ENCODE measurements at places on chromosomes 3 and 15.
A peak's percentile ranks its signal among the peaks of the same experiment; 100 is the strongest.

GRCh38 chr3:31176045-31176444, 281.6 kb upstream of the GADL1 start:
- no peak for DNase-seq

DNA sequence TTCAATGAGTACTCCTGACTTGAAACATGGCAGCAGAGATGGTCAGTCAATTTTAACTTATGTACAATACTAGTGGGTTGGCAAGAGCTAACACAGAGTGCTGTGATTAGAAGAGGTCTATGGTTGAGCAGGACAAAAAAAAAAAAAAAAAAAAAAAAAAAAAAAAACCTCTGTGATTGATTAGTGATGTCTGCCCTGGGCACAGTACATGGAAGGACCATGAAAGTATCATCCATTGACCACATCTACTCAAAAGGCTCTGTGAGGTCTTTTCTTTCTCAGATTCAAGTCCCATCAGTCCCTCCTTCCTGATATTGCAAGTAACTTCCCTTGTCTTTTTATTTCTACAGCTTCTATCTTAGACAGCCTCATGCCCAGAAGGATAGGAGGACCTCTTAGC, 59.6 kb downstream of the NTRK3 start:
- DNase-seq = no peak

- no peak for DNase-seq
Observed at GRCh38 chr3:105865016-105865623, 3.7 kb downstream of the CBLB start.

DNA sequence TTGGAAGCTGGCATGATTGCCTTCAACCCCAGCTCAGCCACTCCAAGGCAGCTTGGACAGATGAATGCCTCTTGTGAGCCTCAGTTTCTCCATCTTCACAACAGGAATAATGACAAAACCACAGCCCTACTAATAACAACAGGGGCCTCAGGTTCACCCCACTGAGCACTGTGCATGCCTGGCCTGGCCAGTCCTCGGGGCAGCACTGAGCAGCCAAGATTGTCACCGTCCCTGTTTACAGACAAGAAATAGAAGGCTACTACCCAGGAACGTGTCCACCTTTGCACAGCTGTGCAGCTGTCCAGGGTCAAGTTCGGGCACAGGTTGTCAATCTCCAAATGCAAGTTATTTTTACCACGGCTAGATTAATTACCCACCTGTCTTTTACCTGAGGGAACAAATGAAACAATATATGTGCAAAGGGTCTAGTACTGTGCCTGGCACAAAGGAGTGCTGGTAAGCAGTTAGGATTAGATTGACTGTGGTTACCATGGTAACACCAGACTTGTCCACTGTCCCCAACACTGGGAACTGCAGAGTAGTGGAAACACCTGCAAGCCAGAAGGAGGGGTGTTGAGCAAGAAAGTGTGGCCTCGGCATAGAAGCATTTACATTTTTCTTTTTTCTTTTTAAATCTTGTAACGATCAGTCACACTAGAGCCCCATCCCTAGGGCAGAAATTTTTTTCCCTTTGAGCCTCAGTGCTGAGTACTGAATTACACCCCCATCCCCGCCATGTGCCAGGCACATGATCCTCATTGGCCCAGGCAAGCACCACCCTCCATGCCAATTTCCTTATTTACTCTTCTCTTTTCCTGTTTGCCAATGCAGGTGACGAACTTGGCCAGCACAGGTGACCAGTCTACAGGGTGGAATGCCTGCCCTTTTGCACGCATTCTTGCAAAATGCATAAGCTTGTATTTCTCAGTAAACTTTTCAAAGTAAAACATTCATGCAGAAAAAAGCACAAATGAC, 66.3 kb upstream of the SLC6A6 start:
- DNase-seq = no peak

GRCh38 chr3:124032311-124032880, 40.5 kb upstream of the ROPN1 start:
- DNase-seq = no peak

DNA sequence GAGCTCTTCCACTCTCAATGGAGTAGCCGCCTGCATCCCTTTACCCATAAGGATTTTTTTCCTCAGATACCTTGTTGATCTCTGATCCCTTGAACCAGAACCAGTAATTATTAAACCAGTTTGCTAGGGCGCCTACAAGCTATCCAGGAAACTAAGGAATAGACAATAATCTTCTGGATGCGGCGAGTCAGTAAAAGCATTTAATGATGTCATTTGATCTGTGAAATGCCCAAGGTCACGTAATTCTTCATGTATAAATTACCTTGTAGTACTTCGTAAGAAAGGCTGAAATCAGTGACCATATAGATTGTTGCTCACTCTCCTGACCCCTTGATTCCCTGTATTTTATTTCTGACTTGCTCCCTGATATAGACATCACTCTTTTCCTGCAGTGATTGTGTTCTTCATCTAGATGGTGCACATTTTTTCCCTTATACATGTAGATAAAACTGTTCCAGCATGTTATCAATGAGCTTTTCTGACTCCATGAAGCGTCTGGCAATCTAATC, 548.6 kb upstream of the NAALADL2 start:
- no peak for DNase-seq

GRCh38 chr3:131972091-131972490, 62.7 kb downstream of the CPNE4 start:
- DNase-seq = no peak

- DNase-seq = no peak
Observed at GRCh38 chr15:32959077-32959476, 235.4 kb downstream of the FMN1 start.

DNA sequence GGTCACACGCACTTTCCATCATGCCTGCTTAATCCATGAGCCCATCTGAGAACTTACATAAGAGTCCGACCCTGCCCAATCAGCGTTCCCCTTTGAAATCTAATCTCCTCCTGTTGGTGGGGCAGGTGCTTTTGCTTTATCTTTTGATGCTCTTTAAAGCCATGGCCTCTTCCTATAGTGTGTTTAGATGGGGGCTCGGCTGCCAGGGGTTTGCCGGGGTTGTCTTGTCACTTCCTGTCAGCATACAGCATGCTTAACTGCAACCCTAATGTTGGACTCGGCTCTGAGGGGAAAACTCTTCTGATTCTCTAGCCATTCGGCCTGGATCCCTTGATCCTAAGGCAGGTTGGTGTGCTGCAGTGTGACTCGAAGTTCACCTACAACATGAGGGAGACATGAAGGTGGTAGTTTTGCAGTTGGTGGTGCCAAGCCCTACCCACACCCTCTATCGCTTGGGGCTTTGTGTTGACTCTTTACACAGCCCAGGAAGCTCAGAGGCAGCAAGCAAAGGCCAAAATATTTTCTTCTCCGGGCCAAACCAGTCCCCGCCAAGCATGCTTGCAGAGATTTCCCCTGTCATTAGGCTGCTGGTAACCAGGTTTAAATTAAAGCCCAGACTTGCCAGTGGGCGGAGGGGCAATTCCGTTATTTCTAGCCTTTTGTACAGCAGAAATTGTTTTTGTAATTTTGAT, 218.7 kb downstream of the FEZF2 start:
- no peak for DNase-seq

DNA sequence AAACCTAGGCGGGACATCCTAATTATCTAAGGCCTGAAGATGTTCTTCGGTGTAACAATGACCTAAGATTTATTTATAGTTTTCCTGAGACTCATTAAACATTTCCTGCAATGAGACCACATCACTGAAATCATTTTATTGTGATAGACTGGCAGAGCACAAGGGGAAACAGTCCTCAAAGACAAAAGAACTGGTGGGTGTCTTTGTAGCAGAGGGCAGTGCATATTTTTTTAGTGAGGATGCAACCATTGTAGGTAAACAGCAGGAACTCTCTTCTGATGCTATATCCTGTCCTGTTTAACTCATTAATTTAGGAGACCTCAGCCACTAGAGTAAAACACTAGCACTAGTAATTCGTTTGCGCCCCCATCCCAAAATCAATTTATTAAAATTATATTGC, 100.0 kb downstream of the MAGI1 start:
- DNase-seq = no peak

- no peak for DNase-seq
Observed at GRCh38 chr3:32860499-32860898, 42.7 kb downstream of the TRIM71 start.

DNA sequence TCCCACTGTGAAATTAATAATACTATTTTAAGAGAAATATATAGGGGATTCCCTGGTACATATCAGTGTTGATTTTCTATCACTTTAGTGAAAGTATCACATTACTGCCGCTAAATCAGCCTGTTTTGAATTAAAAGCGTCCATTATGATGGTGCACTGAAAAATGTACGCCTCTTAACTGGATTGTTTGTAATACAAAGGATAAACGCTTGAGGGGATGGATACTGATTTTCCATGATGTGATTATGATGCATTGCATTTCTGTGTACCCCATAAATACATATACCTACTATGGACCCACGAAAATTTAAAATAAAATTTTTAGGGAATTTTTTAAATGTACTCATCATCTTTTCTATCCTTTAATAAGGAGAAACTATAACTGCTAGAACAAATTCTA, 478.6 kb downstream of the MAGI1 start:
- peak; percentile 41 for DNase-seq

DNA sequence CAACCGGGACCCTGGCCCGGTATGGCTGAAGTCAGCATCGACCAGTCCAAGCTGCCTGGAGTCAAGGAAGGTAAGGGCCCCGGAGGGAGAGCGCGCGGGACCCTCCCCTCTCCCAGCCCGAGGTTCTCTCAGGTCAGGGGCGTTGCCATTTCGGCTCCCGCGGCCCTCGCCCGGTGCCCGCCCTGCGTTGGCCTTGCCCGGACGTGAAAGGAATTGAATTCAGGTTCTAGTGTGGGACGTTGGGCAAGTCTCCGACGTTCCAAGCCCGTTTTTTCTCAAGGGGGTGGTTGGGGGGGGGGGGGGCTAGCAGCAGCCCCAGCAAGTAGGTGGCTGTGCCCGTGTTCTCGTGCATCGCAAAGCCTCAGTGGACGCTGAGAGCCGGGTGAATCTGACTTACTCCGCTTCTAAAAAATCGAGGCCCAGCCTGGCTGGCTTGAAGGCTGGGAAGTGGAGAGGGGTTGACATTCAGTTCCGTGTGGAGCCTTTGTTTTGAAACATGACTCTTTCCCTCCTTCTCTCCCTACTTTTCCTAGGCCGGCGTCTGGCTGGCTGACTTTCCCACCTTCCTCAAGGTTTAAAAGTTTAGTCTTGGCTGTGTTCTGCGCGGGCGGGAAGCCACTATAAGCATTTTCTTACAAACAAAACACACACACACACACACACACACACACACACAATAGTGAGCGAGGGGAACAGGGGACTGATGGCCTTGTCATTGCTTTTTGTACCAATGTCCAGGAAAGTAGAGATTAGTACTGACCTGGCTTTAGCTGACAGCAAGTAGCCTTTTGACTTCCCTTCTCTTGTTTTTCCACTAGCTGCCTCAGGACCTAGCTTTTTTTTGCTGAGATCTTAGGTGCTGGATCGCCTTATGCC, at the start of gene UTS2B:
Gene UTS2B, minus strand, starts transcription at position 873 of the 876 bp plus-strand sequence. CDS start 48,337 bp downstream, outside the sequence.
- no peak for DNase-seq

Measured in HFF-Myc (cell line).